ENCODE measurements at places on chromosomes 2 and 18.

- DNase-seq, result no peak
Measured at GRCh38 chr2:104501929-104502328, 352.0 kb upstream of the POU3F3 start.

- no peak for DNase-seq
Measured at GRCh38 chr2:72159211-72159993, 11.7 kb upstream of the CYP26B1 start.

- no peak for DNase-seq
Measured at GRCh38 chr2:164606557-164606956, 14.7 kb downstream of the GRB14 start.

- no peak for DNase-seq
Measured at GRCh38 chr18:45856531-45856930, 31.1 kb downstream of the SIGLEC15 start.

DNA sequence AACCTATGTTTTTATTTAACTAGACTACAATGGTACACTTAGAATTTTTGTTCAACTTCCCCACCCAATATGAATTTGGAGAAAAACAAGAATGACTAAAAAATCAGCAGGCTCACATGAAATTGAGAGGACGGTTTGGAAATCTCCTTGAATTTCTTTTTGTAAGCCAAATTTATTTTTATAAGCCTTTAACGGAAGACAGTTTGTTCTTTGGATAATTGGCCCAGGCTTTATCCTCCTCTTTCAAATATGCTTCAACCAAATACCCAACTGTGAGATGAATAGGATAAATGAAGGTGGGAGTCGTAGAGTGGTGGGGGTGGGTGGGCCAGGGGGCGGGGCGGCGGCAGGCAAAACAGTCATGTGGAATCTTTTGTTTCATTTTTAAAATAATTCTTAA, 60.6 kb downstream of the FMNL2 start:
- no peak for DNase-seq

DNA sequence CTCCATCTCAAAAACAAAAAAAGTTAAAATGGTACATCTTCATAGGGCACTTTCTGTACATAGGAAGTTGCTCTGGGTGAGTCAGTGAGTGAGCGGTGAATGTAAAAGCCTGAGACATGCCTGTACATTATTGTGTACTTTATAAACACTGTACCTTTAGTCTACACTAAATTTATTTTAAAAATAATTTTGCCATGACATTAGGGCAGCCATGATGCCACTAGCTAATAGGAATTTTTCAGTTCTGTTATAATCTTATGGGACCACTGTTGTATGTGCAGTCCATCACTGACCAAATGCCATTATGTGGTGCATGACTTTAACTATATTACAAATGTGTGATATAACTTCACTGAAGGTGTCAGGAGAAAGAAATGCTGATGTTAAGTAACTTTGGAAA, 11.0 kb upstream of the TXNDC2 start:
- DNase-seq, result no peak

GRCh38 chr2:50221106-50221505, 810.8 kb downstream of the NRXN1 start:
- DNase-seq, result no peak

GRCh38 chr18:29588446-29589100, 1411.6 kb upstream of the CDH2 start:
- no peak for DNase-seq

- no peak for DNase-seq
Measured at GRCh38 chr2:234302664-234302991, 194.3 kb downstream of the ARL4C start.

DNA sequence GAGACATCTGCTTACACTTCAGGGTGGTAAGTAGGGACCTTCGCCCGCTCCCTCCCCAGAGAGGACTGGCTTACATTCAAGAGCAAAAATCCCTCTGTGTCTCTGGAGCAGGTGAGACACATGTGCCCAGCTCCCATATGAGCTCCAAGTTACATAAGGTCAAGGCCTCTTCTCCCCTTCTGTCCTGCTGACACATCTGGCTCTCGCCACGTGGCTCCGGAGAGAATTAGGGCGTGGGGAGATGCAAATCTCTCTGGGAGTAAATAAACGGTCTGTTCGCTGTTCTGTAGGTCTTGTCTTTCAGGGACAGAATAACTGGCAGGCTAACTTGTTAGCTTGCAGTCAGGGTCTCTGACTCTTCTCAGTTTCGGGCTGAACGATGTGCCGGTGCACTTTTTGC, 16.2 kb downstream of the MRO start:
- no peak for DNase-seq

DNA sequence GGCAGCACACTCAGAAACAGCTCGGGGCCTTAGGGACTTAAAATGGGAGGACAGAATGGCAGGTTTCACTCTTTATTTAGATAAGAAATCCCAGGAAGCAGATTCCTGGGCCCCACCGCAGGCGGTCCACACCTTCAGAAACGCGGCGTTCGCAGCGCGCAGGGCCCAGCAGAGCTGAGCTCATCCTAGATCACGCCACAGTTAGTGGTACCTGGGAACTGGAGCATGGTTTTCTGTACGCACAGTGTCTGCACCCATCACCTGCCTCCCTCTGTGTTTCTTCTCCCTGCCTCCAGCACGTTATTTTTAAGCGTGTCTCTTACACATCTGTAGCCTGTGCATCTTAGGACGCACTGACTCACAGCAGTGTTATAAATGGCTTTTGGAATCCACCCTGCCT, 242.1 kb downstream of the ALPK2 start:
- DNase-seq, result no peak

- no peak for DNase-seq
Measured at GRCh38 chr2:228771315-228771714, 499.8 kb downstream of the PID1 start.

DNA sequence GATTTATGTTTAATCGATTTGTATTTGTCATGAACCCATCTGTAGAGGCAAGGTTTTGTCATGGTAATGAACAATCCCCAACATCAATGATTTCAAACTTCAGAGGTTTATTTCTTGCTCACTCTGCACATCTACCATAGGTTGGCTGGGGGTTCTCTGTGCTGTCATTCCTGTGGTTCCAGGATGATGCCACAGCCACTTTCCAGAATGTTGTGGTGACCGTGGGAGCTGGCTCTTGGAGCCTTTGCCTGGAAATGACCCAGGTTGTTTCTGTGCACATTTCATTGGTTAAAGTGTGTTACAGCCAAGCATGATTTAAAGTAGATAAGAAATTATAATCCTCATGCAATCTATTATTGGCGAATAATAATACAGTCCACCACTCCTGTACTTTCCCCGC, 28.2 kb upstream of the EPAS1 start:
- DNase-seq, result no peak

DNA sequence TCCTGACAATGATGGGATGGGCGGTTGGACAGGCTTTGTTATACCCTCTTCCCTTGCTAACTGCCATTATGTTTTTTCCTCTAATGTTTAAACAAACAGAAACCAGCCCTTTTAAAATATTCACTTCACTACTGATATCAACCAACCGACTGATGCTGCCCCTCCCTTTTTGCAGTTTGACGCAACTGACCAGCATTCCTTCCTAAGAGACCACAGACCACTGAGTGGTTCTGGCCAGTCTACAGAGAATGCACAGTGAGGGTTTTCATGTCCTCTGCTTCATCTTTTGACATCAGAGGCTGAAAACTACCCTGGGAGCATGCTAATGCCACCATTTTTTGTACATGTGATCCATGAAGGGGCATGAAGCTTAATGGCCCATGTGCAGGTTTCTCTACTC, 85.3 kb downstream of the CYP26B1 start:
- no peak for DNase-seq

GRCh38 chr2:7437141-7437540, 519.9 kb downstream of the RNF144A start:
- no peak for DNase-seq

DNA sequence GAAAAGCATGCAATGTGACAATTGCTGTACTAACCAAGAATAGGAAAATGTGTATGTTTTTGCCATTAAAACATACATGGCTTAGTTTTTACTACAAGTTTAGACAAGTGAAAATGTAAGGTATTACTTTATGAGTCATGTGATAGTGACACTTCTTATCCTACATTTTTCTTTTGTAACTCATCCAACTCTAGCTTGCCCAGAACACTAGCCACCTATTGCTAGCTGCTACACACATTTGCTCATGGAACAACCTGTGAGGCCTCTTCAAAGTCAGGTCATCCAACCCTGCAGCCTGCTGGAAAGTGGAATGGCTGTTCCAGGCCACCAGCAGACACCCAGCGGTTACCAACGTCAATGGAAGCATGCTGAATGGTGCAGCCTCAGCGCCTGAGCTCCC, 1043.9 kb downstream of the TMEM182 start:
- no peak for DNase-seq

DNA sequence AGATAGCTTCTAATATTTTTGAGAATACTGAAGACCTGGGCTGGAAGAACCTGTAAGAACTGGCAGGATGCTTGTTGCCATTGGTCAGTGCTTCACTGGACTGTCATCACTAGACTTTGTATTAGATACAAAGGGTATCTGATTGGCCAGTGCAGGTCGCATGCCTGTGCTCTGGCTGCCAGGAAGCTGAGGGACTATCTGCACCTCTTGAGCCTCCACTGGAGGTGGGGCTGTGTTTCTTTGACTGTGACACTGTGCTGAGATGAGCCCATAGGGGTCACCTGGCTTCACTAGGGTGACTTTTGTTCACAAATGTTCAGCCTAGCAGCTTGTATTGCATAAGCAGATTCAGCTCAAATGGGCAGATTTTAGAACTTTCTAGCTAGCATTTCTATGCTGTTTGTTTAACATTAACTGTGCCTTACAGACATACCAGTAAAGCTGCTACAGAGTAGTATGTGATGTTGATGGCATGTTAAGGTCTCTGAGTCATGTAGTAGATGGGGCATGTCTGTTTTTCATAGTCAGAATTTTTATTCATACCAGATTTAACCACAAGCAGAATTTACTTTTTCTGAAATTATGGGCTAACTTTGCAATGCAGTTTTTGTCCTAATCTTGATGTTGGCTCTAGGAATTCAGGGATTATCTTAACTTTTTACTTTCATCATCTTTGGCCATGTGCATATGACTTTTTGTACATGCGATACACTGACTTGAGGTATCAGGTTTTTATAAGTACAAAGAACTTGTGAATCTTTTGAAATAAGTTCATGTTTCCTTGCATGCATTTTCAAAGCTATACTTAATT, 56.1 kb downstream of the RHBDD1 start:
- DNase-seq, result no peak

DNA sequence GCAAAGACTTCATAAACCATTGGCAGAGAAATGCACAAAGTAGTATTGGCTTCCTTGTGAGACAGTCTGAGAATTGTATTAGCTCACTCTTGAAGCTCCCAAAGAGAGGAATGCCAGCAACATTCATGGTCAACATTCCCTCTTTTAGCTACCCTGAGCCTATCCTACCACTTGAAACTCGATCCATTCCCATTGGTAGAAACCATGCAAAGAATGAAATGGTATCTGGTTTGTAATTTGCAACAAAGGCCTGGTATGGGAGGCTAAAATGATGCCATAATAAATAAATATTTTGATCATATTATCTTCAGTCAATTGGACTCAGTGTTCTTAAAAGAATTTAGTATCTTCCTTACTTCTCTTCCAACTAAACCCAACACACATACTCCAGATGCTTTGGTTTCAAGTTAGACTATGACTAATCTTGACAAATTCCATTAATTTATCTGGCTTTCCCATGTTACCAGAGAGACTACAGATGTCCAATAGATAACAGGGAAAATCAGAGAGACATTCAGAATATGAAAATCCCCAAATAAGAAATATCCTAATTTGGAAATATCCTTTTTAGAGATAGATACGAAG, 102.9 kb downstream of the DHRS9 start:
- no peak for DNase-seq
